Thoracic aorta endothelial cell (primary cell): ENCODE measurements at places on chromosomes 13 and 19. TPM values are rescaled to one million over a fixed set of nuclear protein-coding genes. Genes with fewer than 3 reads are reported as not detected.

Gene FLT3LG
- 2.4 and 3.1 TPM in 2 replicates for total RNA-seq

Gene PEG3
- total RNA-seq, result 0.43 and 1.2 TPM in 2 replicates

Gene FAM216B
- total RNA-seq, result not detected in 2 replicates

Gene AMH
- 0.93 and 1.1 TPM in 2 replicates for total RNA-seq

Gene IFI30
- 0.93 and 1.5 TPM in 2 replicates for total RNA-seq

Gene ZNF585A
- total RNA-seq, result 4.2 and 7.0 TPM in 2 replicates

Gene ICAM4
- 0.29 and 0.40 TPM in 2 replicates for total RNA-seq

Gene SEMA6B
- 116 and 141 TPM in 2 replicates for total RNA-seq

Gene CYP2F1
- not detected in 2 replicates for total RNA-seq

Gene SPACA6
- total RNA-seq, result 7.0 and 8.0 TPM in 2 replicates

Gene ZNF100
- 10.0 and 12.4 TPM in 2 replicates for total RNA-seq

Gene UBE2S
- total RNA-seq, result 110 and 177 TPM in 2 replicates

Gene FUT1
- total RNA-seq, result 5.5 and 7.2 TPM in 2 replicates
